Suppressor macrophage treated with lipopolysaccharide for 4 hours (primary cell): ENCODE measurements at places on chromosomes 7 and 10.
A peak's percentile ranks its signal among the peaks of the same experiment; 100 is the strongest.

DNA sequence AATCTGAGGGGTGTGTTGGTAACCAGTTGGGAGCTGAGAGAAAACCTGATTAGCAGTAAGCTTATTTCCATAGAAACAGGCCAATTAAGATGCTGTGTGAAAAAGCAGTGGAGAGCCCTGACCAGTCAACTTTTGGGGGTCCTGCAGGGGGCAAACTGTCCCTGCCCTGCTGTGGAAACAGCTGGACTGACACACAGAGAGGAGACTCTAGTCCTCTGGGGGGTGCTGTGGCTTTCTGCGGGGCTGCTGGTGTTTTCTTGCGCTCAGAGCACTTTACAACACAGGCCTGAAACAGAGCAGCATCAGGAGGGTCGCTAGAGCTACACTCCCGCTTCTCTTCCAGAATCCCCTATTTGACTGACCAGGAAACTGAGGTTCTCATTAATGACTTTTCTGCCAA lies 546.9 kb upstream of the GALNT17 start:
- no peak for DNase-seq

DNA sequence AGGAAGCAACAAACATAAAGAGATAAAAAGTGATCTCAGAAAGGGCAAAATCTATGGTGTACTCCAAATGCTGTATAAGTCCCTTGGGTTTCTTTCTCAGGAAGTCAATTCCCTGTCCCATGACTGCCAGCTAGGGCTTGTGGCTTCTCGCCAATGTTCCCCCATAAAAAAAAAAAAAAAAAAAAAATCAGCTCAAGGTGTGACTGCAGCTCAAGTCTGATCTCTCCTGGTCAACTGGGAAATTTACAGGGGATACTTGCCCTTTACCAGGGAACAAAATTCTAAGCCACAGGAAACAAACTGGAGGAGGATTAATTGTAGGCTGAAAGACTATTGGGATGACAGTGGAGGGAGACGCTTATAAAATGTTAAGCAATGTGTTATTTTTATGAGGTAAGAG lies 76.0 kb downstream of the PCGF5 start:
- no peak for DNase-seq

GRCh38 chr7:19663816-19664462 lies 44.9 kb downstream of the POLR1F start:
- no peak for DNase-seq

GRCh38 chr7:42928754-42929153 lies 3.2 kb downstream of the PSMA2 start:
- DNase-seq = no peak

DNA sequence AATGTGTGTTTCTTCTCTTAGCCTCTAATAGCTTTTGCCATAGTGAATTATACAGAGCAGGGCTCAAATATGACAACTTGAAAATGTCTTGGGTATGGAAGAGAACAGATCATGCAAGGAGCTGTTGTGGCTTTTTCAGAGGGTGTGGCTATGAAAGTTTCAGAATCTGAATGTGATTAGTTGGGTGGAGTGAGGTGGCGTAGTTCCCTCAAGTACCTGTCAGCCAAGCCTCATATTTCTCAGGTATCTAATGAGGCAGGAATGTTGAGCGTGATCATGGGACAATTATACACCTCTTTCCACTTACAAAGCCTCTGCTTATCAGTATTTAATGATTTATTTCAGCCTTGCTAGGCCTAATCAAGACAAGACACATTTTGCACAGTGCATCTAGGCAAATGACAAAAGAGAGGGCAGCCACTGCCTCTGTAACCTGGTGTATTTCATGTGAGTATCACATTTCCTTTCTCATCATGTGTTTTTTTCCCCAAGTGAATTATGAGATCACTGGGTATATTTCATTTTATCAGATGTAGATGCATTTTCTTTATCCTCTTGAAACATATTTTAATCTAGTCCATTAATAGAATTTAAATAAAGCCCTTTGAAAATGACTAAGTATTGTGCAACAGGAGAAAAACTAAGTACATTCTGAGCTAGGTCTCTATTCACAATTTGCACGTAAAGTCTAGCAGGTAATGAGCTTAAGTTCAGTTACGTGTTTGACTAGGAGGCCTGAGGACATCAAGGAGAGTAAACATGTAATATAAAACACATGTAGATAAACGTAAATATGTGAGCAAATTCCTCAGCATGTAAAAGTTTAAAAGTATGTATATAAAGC lies 644.4 kb upstream of the IGFBP3 start:
- DNase-seq = no peak

DNA sequence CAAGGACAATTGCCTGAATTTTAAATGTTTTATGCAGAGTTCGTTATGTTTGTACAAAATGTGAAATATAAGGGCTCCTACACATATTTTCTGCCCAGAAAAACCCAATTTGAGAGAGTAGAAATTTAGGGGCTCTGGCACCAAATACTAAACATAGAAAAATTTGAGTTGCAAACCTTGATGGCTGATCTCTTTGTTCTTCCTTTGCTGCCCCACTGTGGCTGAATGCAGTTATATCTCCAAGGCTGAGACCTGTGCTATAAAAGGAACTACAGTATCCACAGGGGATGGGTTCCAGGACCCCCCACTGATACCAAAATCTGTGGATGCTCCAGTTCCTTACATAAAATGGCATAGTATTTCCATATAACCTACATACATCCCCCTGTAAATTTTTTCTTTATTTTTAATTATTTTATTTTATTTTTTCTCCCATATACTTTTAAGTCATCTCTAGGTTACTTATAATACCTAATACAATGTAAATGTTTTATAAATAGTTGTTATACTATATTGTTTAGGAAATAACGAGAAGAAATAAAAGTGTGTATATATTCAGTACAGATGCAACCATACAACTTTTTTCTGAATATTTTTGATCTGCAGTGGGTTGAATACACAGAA lies 22.5 kb downstream of the CFAP43 start:
- DNase-seq = peak; percentile 50

DNA sequence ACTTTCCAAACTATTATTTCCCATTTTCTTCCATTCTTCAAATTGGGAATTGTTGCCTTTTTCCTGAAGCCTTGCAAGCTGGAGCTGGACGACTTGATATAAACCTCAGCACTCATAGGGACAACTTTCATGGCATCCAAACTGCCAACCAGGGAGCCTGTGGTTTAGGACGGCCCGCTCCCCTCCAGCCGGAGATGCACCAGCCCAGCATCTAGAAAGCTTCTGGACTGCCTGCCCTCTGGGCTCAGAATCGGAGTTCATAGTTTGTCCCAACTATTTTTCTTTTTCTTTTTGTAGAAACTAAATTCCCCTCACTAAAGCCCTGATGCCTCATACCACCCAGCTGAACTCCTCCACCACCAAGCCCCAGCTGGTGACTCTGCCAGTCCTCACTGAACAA lies 200.3 kb downstream of the DNAJB6 start:
- no peak for DNase-seq

GRCh38 chr10:103419101-103419500 lies 22.7 kb downstream of the PDCD11 start:
- DNase-seq = no peak

- no peak for DNase-seq
Measured at GRCh38 chr10:106214243-106214642, 950.3 kb downstream of the SORCS1 start.

DNA sequence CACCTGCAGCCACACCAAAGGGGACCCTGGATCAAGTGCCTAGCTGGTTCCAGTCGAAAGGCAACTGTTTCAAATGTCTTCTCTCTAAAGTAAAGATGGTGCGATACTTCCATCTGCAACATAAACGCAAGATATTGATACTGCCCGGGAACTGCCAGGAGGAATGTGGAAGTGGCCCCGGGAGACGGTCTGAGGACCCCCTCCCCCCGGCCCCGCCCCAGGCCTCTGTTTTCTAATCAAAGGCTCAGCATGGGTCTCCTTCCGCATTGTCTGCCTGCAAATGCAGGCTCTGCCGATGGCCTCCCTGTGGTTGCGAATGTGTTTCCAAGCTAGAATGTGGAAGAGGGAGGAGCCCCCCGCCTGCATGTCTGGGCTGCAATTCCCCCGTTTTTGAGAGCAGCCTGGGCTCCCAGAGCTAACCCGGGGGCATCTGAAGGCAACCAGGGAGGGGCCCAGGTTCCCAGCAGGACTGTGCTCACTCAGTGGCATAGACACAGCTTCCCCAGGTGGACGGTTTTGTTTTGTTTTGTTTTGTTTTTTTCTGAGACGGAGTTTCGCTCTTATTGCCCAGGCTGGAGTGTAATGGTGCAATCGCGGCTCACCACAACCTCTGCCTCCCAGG lies 223.9 kb upstream of the PPP2R2D start:
- DNase-seq = no peak

GRCh38 chr10:113788604-113789083 lies 37.2 kb downstream of the PLEKHS1 start:
- DNase-seq = peak; percentile 95

DNA sequence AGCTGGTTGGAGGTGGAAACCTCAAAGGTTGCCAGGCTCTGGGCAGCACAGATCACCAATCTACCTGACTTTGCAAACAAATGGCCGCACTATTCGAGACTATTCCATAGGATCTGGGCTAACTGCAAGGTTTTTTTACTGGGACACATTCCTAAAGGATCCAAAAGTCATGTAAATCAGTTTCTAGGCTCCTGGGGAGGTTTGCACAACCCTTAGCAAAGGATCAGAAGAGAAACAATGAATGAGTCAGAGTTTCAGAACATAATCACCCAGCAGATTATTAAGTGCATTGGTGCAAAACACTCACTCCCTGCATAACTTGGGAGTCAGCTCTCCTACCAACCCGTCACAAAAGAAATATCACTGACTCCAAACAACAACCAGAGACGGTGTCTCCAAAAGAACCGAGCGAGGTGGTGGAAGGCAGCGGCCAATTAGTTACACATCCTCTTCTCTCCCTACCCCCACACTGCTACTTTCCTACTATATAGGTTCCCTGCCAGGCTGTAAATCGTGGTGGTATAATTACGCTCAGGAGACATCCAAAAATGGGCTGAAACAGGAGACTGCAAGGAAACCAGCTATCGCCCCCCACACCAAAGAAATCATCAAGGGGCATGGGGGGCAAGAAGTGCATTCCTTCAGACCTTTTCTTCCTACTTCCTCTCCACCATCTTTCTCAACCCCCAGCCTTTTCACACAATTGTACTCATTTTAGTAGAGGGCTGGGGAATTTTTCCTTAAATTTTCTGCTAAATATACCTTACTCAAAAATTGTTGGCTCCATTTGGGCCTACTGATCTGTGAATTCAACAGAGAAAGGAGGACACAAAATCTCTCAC lies 3.2 kb downstream of the UBE2H start:
- peak; percentile 64 for DNase-seq

GRCh38 chr10:74831518-74832120 lies 5.2 kb downstream of the KAT6B start:
- no peak for DNase-seq

DNA sequence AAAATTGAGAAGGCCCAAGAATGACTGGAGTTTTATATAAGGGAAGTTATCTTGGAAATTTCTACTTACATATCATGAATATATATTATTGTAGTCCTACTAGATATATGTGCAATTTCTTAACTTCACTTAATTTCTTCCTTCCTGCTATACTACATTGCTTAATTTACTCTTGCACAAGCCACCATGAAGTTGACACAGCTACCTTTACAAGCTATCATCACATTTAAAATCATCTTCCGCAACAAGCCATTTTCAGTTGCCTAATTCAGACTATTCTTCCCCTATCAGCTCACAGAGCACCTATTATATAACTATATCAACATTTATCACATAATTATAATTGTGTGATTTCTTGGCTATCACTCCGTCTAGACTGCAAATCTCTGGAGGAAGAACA lies 418.4 kb downstream of the PARD3 start:
- DNase-seq = peak; percentile 8

- no peak for DNase-seq
Measured at GRCh38 chr7:72309476-72309875, 102.7 kb downstream of the CALN1 start.

- DNase-seq = no peak
Measured at GRCh38 chr7:77441046-77441445, 24.9 kb upstream of the GSAP start.

GRCh38 chr10:78955206-78955605 lies 113.6 kb upstream of the ZMIZ1 start:
- no peak for DNase-seq

- no peak for DNase-seq
Measured at GRCh38 chr7:143329471-143330170, 13.7 kb downstream of the CLCN1 start.

- DNase-seq = no peak
Measured at GRCh38 chr7:113548137-113548536, 370.7 kb downstream of the PPP1R3A start.

- DNase-seq = no peak
Measured at GRCh38 chr7:39399986-39400385, 166.2 kb upstream of the YAE1 start.

DNA sequence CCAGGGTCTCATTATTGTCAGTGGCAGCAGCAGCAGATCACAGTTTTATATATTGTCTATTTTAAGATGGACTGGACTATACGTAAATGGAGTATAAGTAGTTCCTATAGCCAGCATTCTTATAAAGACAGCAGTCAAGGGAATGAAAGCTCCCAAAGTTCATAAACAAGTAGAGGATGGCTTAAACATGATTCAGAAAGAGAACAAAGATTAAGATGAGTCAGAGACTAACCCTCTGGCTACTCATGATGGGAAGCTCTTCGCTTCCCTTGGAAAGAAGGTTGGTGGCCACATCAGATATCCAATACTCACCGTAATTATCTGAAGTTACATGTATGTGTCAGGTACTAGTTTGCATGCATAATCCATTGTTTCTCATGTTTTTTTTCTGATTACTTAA lies 277.0 kb downstream of the INHBA start:
- no peak for DNase-seq

DNA sequence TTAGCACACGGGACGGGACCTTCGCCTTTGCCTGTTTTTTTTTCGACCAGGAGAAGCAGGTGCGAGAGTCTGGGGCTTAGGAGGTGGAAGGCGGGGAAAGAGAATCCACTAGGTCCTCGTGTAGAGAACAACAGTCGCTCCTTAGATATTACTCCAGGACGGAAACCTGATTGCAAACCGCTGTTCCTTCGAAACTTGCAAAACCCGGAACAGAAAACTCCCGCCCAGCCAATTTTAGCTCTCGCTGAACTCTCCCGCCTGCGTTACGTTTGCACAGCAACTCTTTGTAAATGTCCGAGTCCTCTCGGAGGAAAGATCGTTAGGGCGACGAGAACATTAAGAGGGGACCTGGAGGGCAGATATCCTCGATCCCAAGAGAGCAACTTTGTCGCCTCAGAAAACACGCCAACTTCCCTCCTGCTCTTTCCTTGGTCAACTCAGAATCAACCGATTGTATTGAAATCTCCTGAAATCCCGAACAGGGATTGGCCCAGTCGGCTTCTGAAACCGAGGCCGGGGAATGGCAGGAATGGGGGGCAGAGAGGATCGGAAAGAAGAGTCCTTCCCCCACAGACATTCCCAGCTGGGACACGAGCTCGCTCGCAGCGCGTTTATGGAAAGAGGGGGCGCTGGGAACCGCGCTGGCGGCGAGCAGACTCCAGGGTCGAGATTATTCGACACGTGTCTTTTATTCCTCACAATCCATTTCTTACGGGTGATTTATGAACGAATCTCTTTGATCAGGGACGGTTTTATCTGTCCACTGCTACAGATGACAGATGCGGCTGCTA lies 9.9 kb downstream of the TWIST1 start:
- peak; percentile 55 for DNase-seq
